Hematopoietic multipotent progenitor cell treated with erythropoietin and hydrocortisone succinate and interleukin-3 and kit ligand, for 15 days (in vitro differentiated cells): ENCODE measurements at places on chromosomes 11 and 22.

- DNase-seq, result no peak
Observed at GRCh38 chr11:66292543-66293332, 1.0 kb downstream of the TMEM151A start.

GRCh38 chr11:66367561-66368312 is 3.8 kb downstream of the SLC29A2 start:
- no peak for DNase-seq

DNA sequence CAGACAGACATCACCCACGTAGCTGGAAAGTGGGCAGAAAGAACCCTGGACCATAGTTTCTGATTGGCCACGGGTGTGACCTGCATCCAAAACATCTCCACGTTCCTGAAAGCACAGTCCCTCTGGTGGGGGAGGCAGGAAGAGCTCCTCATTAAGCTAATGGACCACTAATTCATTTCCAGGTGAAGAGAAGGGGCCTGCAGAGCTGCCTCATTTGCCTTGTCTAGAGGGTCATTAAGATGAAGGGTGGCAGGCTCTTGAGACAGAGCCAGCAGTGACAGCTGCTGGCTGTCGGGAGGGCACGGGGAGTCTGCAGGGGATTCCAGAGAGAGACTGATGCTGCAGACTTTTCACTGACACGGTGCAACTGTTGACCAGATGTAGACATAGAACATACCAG is 149.6 kb upstream of the OPCML start:
- DNase-seq, result no peak

DNA sequence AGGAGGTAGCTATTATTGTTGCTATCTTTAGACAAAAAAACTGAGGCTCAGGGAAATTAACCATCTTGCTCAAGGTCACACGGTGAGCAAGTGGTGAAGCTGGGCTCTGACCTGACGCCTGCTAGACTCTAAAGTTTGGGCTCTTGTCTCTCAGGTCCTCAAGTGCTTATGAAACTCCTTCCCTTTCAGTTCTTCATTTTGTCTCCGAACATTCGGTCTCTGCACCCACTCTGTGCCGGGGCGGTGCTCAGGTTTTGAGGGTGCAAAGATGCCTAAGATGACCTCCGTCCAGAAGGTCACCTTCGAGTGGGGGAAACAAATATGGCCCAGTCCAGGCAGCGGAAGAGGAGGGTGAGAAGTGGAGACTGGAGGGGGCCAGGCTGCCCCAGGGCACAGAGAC is 16.0 kb downstream of the OVOL1 start:
- no peak for DNase-seq

DNA sequence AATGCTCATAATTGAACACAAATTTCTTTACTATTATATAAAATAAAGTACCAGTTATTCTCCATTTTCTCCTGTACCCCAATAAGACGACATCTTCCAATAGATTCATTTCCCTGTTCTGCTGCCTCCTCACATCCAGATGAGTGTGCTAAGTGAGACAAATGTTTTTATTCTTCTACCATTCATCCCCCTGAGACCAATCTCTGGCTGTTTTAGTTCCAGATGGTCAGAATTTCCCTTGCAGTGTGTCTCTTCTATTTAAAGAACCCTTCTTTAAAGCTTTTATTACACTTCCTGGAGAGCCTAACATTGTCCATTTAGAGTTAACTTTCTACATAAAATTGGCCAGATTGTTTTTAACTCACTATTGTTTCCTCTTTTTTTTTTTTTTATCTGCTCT is 41.2 kb upstream of the GLYATL1 start:
- no peak for DNase-seq

- no peak for DNase-seq
Observed at GRCh38 chr11:74008373-74009229, at the start of gene UCP3. Gene UCP3, minus strand, starts transcription at chr11:74009085. Its CDS starts 2,043 bp downstream, at chr11:74007042.
